ENCODE measurements at places on chromosomes 4 and X. TPM values are rescaled to one million over a fixed set of nuclear protein-coding genes. Genes with fewer than 3 reads are reported as not detected.
A peak's percentile ranks its signal among the peaks of the same experiment; 100 is the strongest.

Gene ATP1B4
- not detected for total RNA-seq

DNA sequence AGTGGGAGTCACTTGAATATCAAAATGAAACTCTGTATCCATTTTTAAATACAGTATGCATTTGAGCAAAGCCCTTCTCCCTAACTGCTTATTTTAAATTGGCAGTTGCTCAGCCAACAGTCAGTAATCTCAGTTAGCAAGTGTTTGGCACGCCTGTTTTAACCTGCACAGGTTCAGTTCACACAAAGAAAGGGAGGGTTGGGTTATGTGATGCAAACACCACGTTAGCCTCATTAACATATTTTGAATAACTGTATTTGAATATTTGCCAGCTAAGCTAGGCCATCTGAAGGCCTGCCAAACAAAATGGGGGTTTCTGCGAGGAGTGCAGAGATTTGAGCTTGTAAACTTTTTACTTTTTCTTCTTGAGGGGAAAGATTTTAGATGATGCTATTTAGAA lies 19.8 kb downstream of the GAB1 start:
- no peak for DNase-seq

DNA sequence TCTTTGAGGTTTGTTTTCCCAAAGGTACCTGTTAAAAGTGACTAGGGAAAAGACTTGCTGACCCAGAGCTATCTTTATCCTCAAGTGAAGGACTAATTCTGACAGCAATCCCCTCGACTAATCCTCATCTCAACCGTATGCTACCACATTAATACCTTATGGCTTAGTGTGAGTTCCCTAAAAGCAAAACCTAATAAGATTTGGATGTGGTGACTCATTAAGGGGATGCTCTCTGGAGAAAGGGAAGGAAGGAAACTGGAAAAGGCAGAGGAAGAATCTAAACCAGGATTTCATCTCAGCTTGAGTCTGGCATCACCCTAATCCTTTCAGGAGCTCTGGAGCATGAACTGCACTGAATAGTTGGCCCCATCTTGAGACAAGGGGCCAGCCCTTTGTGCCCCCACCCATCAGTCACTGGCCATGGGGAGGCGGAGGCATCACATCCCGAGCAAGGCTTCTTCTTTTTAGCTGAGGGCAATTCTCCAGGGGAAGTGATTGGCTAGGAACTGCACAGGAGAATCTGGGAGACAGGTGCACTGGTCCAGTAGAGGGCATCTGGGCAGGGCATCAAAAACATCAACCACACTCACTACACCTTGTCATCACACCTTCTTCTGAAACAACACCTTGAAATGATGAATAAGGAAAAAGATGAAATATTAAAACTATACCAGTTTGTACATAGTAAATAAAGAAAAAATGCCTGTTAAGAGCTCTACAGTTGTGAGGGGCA lies 6.9 kb upstream of the BBS7 start:
- DNase-seq = no peak

- no peak for DNase-seq
These were observed 148.1 kb downstream of the VCX3A start for GRCh38 chrX:6386837-6387236.

Gene IGFBP7
- total RNA-seq = 173 TPM

Gene RRH
- not detected for total RNA-seq

GRCh38 chr4:15414551-15415091 lies 13.2 kb upstream of the C1QTNF7 start:
- no peak for DNase-seq

Gene MGARP
- 2.0 TPM for total RNA-seq

DNA sequence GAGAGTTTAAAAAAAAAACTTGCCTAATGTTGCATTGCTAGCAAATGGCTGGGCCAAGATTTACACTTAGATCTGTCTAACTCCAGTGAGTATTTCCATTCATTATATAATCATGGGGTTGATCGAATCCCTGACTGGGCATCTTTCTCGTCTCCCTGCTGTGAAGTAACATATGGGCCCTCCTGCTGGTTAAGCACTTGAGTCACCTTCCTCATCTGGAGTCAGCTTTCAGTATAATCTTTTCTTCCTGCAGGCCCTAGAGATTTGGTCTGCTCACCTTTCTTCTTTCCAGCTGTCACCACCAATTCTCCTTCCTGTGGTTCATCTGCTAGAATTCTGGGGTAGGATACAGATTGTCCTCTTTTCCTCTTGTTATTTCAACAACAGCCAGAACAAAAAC lies 41.6 kb downstream of the TIGD2 start:
- DNase-seq = peak; percentile 25

GRCh38 chr4:141153751-141154510 lies 20.7 kb upstream of the RNF150 start:
- DNase-seq = no peak

Gene RBM46
- total RNA-seq = not detected

DNA sequence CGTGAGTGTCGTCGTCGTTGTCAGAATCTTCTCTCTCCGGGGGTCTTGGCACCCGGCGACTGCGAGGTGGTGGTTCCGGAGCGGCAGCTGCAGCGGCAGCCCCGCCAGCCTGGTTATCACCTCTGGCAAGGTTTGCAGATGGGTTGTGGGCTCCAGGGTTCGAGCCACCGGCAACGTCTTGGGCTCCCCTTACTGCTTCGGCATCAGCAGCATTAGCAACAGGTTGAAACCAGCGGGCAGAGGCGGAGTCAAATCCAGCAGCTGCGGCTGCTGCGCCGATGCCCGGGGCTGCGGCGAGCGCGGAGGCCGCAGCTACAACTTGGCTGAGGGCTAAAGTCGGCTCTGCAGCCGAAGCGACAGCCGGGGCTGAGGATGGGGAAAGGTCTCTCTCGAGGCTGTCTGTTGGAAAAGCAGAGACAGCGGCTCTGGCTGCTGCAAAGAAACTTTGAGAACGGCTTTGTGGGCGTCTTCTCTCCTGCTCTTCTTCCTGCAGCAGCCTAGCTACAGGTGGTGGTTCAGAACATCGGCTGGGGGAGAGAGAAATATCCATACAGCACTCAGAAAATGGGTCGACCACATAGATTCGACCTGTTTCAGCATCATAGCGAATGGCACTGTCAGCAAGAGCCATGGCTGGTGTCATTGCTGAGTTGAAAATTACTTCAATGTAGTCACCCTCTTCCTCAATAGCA lies 3.6 kb downstream of the IRS4 start:
- DNase-seq = peak; percentile 7

DNA sequence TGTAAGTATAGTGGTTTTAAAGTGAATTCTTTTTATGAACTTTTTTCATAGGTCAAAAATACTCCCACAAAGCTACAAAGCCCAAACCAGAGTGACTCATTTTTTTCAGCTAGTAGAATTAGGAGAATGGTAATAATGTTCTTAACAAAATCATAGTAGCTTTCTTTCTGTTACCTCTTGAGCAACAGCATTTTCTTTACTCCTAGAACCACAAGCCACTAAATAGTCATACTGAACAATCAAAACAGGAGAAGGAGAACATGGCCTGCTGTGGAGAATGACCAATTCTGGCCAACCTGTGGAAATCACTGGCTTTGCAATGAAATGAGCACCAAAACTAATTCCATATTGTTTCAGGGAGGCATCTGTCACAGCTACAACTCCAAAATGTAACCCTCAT lies 112.9 kb downstream of the AMMECR1 start:
- DNase-seq = no peak

Gene ARX
- total RNA-seq = not detected

DNA sequence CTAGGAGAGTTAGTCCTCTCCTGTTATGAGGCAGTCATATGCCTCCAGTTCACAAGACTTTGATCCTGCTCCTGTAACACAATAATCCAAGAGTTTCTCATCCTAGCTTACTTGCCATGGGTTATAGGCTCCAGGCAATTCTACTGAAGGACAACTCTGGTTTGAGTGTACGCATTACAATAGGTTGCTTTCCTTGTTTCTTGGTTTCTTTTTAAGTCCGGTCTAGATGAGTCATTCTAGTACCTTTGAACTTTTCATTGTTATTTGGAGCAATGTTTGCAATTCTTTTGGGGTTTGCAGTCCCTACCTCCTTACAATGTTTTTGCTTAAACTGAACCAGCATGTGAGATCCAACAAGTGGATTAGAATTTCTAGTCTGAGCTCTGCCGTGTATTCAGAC lies 109.1 kb downstream of the ANAPC4 start:
- DNase-seq = no peak

GRCh38 chr4:14431155-14432134 lies 570.8 kb upstream of the CPEB2 start:
- no peak for DNase-seq

Gene SAT1
- total RNA-seq = 56.4 TPM

DNA sequence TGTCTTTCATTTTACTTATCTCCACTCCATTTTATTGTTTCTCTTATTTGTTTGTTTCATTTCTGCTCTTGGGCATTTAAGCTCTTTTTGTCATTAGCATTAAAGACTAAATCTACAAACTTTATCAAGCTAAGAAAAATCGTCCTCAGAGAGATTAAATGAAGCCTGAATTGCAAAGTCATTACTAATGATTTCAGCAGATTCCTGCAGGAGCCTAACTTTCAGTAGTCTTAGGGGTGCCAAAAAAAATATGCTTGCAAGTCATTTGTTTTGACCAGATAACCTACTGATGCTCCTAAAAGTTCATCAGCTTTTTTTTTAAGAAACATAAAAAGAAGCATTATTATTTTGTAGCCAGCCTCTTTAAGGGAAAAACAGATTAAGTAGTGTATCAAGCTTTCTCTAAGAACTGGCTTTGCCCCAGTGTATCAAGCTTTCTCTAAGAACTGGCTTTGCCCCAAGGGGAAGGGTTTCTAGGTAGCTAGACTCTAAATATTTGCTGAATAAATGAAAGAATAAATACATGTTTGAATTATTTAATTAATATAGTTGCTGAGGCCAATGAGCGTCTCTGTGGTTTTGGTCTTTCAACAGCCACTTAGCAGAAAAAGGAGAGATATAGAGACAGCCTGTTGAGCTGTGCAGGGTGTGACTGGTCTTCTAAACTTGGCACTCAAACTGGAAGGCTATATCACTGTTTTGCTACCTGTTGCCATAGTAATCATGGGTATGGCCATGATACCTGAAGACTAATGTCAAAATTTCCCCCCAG lies 174.2 kb downstream of the BTC start:
- no peak for DNase-seq

Gene FAM53A
- 10.9 TPM for total RNA-seq

Gene NALF2
- total RNA-seq = 0.51 TPM

GRCh38 chr4:98352396-98352795 lies 91.2 kb downstream of the RAP1GDS1 start:
- DNase-seq = no peak

GRCh38 chrX:130885996-130886395 lies 17.0 kb downstream of the ENOX2 start:
- no peak for DNase-seq

Gene MYOZ2
- not detected for total RNA-seq

GRCh38 chr4:143189528-143189927 lies 4.8 kb downstream of the USP38 start:
- DNase-seq = no peak

Gene GPR173
- 0.24 TPM for total RNA-seq

- no peak for DNase-seq
These were observed 48.2 kb downstream of the GUCY1B1 start for GRCh38 chr4:155807021-155807420.

GRCh38 chrX:30905321-30905720 lies 16.3 kb upstream of the TAB3 start:
- no peak for DNase-seq

GRCh38 chrX:31606771-31607170 lies 534.9 kb upstream of the FTHL17 start:
- DNase-seq = no peak

DNA sequence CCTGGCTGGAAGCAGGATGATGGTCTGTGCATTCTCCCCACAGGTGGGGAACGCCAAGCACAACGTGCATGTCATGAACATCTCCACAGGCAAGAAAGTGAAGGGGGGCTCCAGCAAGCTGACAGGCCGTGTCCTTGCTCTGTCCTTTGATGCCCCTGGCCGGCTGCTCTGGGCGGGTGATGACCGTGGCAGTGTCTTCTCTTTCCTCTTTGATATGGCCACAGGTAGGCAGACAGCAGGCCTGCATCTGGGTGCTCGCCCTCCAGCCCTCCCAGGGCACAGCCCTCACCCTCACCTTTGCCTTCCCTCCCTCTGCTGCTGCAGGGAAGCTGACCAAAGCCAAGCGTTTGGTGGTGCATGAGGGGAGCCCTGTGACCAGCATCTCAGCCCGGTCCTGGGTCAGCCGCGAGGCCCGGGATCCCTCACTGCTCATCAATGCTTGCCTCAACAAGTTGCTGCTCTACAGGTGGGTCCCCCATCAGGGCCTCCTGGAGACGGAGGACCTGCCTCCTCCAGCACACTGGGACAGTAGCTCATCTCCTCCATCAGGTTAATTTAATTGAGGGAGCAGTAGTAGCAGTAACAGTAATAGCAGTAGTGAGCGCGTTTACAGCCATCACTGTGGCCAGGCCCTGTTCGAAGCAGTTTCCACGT lies 4.6 kb downstream of the WDR13 start:
- DNase-seq = no peak

Gene RIBC1
- 0.27 TPM for total RNA-seq

Gene TMEM154
- 2.6 TPM for total RNA-seq

Gene PRSS12
- 10.9 TPM for total RNA-seq

- no peak for DNase-seq
These were observed 152.6 kb upstream of the VEGFC start for GRCh38 chr4:176945334-176945733.

DNA sequence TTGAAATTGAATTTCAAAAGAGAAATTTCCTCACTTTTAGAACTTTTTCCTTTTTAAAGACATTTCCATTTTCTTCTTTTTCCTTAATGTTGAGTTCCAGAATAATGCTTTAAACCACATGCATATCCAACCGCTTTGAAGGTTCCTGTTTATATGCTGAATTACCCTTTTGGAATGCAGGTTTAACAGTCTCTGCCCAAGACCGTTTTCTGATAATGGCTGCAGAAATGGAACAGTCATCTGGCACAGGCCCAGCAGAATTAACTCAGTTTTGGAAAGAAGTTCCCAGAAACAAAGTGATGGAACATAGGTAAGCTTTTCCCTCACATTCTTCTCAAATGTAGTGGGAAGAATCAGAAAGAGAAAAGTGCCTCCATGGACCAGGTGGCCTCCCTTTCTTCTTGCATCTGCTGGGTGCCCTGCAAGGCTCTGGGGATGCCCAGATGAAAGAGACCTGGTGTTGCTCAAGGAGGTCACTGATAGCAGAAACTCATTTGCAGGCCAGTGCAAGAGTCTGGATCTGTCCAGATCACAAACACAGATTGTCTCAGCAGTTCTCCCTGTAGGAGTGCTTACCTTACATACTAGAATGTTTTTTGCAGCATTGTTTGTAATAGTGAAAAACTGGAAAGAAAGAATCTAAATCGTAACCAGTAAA lies 42.9 kb downstream of the MOSPD2 start:
- DNase-seq = peak; percentile 52
